ENCODE measurements at places on chromosomes 6 and 20. TPM values are rescaled to one million over a fixed set of nuclear protein-coding genes. Genes with fewer than 3 reads are reported as not detected.

OLIG3 gene
- 0.17 TPM for total RNA-seq

NDRG3 gene
- total RNA-seq: 17.4 TPM

EYS gene
- not detected for total RNA-seq

ZNF165 gene
- total RNA-seq: 1.7 TPM

SIRPG gene
- total RNA-seq: 16.8 TPM

COL11A2 gene
- total RNA-seq: 1.1 TPM

NRSN1 gene
- total RNA-seq: not detected

TGM3 gene
- total RNA-seq: not detected

ID4 gene
- not detected for total RNA-seq

CBLN4 gene
- total RNA-seq: not detected

NKX2-2 gene
- not detected for total RNA-seq

FILIP1 gene
- total RNA-seq: not detected

PHACTR3 gene
- not detected for total RNA-seq

CYP21A2 gene
- 0.23 TPM for total RNA-seq

TPX2 gene
- total RNA-seq: 79.1 TPM

OR2H2 gene
- not detected for total RNA-seq

OR12D3 gene
- not detected for total RNA-seq

MED23 gene
- total RNA-seq: 28.4 TPM

PRIM2 gene
- total RNA-seq: 38.1 TPM

TGM2 gene
- total RNA-seq: not detected

MYLK4 gene
- 0.25 TPM for total RNA-seq

WFDC10B gene
- not detected for total RNA-seq

SLC26A8 gene
- not detected for total RNA-seq

IL17F gene
- 1.5 TPM for total RNA-seq

EFCAB8 gene
- total RNA-seq: 0.94 TPM

MRPL14 gene
- 53.1 TPM for total RNA-seq

ZSWIM3 gene
- total RNA-seq: 4.5 TPM

CLIC5 gene
- total RNA-seq: 6.6 TPM

DSP gene
- 0.02 TPM for total RNA-seq

C20orf141 gene
- total RNA-seq: not detected

DBNDD2 gene
- 10.6 TPM for total RNA-seq

FNDC11 gene
- 0.08 TPM for total RNA-seq

HFE gene
- total RNA-seq: 0.89 TPM

CRISP2 gene
- not detected for total RNA-seq

RBM24 gene
- total RNA-seq: not detected

RIPPLY2 gene
- total RNA-seq: not detected

IRF4 gene
- 659 TPM for total RNA-seq

FAM209A gene
- total RNA-seq: 0.59 TPM

ADIG gene
- not detected for total RNA-seq

ADRM1 gene
- total RNA-seq: 154 TPM

TRIM40 gene
- total RNA-seq: not detected

ARMH2 gene
- total RNA-seq: not detected

DCBLD1 gene
- total RNA-seq: 4.5 TPM

GGTLC1 gene
- not detected for total RNA-seq

OR2J2 gene
- not detected for total RNA-seq

Measured in activated CD8-positive, alpha-beta memory T cell treated with anti-CD3 and anti-CD28 coated beads for 36 hours (primary cell).